ENCODE measurements at places on chromosomes 2 and 18.

DNA sequence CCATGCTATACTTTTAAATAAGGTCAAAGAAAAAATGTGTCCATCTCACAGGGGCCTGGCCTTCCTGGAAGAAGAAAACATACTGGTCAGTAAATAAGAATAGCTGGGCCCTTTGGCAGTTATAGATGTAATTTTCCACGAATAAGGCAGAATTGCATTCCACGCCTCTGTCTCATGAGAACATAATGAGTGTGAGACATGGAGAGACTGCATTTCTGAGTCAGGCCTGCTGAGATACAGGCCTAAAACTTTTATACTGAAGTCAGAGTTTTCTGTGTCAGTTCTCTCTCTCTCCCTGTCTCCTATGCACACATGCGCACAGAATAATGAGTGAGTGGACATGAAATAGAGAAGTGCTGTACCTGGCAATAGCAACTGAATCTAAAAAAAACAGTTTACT, 20.4 kb upstream of the IL1R1 start:
- DNase-seq, result no peak

DNA sequence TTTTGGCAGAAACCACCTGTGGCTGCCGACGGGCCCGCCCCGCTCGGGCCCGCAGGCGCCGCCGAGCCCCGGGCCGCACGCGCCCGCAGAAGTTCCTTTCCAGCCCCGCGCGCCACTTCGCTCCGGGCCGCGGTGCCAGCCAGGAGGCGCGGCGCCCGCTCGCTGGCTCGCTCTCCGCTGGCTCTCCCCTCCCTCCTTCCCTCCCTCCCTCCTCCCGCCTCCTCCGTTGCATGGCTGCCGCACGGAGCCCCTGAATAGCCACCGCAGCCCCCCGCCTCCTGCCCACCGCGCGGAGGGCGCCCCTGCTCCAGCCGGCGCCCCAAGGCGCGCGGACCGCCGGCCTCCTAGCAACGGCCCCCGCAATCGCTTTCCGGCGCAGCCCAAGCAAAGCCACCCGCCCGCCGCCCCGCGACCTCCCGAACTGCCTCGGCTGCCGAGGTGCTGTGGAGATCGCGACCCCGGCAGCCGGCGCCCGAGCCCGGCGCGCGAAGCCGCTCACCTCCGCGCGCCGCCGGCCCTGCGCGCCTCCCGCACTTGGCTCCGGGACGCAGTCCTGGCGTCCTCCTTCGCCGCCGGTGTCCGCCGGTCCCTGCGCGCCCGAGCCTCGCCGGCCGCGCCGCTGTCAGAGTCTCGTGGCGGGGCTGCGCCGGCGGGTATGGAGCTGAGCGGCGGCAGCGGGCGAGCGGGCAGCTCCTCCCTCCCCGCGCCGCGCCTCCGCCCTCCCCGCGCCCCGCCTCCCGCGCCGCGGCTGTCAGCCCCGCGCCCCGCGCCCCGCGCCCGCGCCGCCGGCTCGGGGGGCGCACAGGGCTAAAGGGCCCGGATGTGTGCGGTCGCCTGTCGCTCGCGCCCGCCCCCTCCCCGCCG, at the start of gene ZBTB7C:
TSS of gene ZBTB7C (minus strand) at position 657 of the 864 bp plus-strand sequence.
- DNase-seq, result no peak

DNA sequence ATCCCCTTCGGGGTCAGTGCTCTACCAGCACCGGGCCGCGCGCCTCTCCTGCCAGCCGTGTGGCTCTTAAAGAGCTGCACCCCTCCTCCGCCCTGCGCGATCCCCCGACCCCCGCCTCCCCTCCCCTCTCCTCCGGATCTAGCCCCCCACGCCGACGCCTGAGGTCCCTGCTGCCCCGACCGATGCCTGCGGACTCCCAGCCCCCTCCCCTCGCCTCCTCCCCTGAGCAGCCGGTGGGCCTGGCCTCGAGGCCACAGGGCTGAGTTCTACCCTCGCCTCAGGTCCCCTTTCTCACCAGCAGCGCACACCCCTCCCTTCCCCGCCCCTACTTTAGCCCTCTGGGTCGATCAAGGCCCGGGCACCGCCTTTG, 5.8 kb upstream of the SIX3 start:
- DNase-seq, result no peak

- no peak for DNase-seq
Measured at GRCh38 chr2:234880551-234881211, 71.1 kb upstream of the SH3BP4 start.

- DNase-seq, result peak; percentile 36
Measured at GRCh38 chr18:35355140-35355618, 11.0 kb upstream of the ZNF24 start.

- no peak for DNase-seq
Measured at GRCh38 chr2:207978177-207978948, 47.0 kb downstream of the PLEKHM3 start.

- DNase-seq, result no peak
Measured at GRCh38 chr2:20917719-20918572, 95.0 kb upstream of the LDAH start.

DNA sequence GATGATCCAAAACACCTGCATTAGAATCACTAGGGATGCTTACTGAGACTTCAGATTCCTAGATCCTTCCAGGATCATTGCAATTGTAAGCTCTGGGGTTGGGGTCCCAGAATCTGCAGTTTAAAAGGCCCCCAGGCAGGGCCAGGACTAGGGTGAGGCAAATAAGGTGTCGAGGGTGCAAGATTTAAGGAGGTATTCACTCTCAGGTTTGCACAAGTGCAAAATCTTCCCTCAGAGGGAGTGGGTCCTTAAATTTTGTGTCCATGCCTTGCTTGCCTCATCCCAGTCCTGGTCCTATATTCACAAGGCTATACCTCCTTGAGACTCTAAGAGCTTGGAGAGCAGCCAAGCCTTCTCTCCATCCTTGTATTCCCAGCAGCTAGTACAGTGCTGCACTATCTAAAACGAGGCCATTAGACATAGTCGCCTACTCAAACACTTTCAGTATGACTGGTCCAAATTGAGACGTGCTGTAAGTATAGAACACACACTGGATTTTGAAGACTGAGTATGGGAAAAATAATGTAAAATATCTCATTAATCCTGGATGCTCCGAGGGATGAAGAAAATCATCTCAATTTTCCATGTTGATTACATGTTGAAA, 31.6 kb upstream of the MREG start:
- no peak for DNase-seq

- DNase-seq, result no peak
Measured at GRCh38 chr2:123303731-123304130, 721.4 kb upstream of the CNTNAP5 start.

GRCh38 chr2:230666885-230667712, 45.5 kb upstream of the CAB39 start:
- no peak for DNase-seq

DNA sequence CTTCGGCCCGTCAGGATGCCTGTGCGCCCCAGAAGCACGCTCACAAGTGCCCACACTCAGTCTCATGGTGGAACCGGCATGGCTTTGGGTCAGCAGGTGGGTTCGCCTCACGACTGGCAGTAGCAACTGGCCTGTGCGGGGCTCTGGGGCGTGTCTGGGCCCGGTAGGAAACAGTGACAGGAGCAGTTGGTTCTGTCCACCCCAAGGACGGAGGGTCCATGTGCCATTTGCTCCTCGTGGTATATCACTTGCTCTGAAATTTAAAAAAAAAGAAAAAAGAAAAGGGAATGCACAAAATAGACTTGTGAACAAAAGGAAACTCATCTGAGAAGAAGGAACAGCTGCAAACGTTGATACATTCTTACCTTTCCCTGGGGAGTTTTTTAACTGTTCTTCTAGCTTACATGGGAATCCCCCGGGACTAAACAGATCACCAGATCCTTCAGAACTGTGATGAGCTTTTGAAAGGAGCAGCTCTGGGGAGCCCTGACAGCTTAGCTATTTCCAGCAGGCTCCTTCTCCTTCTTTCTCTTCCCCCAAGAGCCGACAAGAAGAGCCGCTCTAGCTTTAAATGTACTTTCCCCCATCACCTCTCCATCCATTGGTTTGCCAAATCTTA, 42.8 kb downstream of the TRAPPC12 start:
- no peak for DNase-seq

DNA sequence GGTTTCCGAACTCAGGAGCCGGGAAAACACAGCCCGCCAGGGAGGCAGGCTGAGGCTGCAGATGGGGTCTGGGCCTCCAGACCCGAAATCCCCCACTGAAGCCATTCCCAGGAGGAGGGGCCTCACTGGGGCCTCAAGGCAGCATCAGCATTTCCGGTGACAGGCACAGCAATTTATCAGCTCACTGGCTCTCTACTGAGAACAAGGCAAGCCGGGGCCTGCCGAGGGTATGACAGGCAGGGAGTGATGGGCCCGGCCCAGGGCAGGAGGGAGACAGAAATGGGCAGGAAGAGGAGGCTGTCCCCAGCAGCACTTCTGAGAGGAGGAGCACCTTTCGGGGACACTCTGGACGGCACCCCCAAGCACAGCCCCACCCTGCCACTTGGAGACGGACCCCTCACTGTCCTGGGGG, 12.5 kb downstream of the SDC1 start:
- no peak for DNase-seq

DNA sequence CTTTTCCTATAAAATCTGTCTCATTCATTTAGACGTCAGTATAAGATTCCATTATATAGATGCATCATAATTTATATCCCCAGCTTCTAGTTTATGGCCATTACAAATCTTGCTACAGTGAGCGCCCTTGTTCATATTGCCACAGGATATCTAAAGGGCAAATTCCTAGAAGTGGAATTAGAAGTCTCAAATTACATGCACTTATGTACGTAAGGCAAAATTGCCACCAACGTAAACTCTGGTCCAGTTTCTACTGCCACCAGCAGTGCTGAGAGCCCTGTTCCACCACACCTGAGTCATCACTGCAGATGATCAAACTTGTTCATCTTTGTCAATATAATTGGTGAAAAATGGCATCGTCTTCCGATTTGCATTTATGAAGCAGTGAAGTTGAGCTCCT, 90.9 kb upstream of the ID2 start:
- DNase-seq, result no peak

DNA sequence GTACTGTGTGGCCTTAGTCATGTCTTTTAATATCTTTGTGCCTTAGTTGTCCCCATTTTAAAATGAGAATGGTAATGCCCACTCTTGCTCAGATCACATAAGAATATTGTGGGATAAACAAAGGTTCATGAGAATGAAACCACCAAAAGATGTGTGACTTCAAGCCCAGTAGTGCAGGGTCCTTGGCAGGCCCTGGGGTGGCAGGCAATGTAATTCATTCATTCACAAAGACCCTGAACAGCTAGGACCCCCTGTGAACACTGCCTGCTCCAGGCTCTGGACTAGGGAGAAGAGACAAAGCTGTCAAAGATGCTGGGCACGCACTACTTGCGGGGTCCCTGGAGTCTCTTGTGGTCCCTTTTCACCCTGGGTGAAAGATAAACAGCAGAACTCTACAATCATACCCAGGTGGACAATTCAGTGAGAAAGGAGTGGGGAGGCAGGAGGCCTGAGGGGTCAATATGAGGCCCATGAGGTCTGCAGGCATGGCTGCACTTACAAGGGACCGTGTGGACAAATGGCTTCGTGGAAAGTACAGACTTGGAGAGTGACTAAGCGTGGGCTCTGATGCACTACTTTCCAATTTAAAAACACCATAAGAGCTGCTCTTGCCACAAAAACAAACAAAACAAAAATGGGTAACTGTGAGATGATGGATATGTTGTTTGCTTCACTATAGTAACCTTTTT, 136.1 kb downstream of the SMAD7 start:
- DNase-seq, result no peak

- no peak for DNase-seq
Measured at GRCh38 chr2:113089916-113090315, 22.1 kb downstream of the IL1F10 start.

GRCh38 chr18:47417807-47418206, 166.3 kb upstream of the SKOR2 start:
- no peak for DNase-seq

- no peak for DNase-seq
Measured at GRCh38 chr2:203840655-203841205, 26.8 kb upstream of the CTLA4 start.

DNA sequence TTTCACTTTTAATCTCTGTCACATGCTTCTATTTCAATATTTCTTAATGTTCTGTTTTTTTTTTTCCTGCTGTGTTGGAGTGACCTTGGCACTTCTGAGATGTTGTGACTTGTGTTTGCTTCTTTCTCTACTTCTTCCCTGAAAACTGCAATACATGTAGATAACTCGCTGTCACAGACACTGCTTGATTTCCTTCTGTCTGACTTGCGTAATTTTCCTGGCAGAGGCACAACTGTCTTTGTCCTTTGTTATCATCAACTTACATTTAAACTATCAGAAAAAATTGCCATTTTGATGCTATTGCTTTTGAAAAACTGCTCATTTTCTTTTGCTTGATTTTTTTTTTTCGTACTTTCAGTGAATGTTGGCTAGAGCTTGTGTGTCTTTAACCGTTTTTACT, 69.0 kb downstream of the BABAM2 start:
- no peak for DNase-seq

- peak; percentile 71 for DNase-seq
Measured at GRCh38 chr2:96537066-96537733, 648 bp downstream of the ARID5A start.

DNA sequence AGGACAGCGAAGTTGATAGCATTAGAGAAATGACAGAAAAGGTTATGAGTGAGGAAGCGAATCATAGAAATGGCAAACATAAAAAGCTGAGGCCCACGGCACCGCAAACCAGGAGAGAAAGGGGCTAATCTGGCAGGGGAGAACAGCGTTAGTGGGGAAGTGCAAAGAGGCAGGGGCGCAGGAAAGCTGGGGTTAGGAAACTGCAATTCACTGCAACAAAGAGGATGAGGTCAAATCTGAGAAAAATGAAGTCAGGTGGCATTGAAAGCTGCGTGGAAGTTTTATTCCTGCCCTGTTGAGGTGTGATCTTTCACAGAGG, 653 bp upstream of the ABI2 start:
- DNase-seq, result no peak
